Activated naive CD8-positive, alpha-beta T cell treated with anti-CD3 and anti-CD28 coated beads, Interleukin-2, amount 50 U/mL, for 24 hours (primary cell): ENCODE measurements at places on chromosomes 13 and 19.
A peak's percentile ranks its signal among the peaks of the same experiment; 100 is the strongest.

- no peak for DNase-seq
Measured at GRCh38 chr19:5457709-5458108, 2.5 kb downstream of the ZNRF4 start.

- DNase-seq, result no peak
Measured at GRCh38 chr13:41513600-41513999, 56.2 kb downstream of the RGCC start.

GRCh38 chr13:45398877-45399276 lies 19.3 kb downstream of the SLC25A30 start:
- DNase-seq, result peak; percentile 18

DNA sequence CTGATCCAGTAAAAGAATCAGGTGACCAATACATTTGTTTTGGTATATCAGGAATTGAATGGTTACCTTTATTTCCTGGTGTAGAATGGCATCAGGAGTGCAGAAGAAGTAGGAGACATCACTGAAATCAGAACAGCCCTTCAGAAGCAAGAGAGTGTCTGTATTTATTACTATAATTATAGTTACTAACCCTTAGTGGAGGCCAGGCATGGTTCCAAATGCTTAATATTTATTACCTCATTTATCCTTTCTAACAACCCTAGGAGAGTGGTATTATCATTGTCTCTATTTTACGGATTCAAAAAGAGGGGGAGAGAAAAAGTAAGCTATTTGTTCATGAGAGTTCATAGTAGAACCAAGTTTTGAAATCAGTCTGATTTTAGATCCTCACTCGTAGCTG lies 1292.9 kb downstream of the PCDH9 start:
- DNase-seq, result no peak

DNA sequence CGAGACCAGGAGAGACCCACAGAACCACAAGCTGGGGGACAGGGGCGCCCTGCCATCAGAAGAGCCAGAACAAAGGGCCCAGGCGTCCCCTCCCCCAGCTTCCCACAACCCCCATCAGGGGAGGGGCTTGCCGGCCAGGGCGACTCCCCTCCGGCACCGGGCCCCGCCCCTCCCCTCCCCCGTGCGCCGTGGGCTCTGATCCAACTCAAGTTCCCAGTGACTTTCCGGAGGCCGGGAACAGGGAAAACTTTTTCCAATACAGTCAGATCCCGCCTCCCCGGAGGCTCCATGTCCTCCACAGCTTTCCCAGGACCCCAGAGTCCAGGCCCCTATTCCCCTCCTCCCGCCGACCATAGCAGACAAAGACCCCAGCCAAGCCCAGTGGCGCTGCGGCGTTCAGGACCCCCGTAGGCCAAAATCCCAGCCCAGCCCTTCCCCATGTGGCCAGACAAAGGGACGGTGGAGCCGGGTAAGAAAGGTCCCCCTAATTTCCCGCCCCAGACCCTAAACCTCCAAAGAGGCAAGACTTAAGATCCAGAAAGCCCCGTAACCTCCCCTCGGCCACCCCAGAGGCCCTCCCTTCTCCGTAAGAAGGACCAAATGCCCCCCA lies 673 bp downstream of the TEAD2 start:
- DNase-seq, result peak; percentile 25

DNA sequence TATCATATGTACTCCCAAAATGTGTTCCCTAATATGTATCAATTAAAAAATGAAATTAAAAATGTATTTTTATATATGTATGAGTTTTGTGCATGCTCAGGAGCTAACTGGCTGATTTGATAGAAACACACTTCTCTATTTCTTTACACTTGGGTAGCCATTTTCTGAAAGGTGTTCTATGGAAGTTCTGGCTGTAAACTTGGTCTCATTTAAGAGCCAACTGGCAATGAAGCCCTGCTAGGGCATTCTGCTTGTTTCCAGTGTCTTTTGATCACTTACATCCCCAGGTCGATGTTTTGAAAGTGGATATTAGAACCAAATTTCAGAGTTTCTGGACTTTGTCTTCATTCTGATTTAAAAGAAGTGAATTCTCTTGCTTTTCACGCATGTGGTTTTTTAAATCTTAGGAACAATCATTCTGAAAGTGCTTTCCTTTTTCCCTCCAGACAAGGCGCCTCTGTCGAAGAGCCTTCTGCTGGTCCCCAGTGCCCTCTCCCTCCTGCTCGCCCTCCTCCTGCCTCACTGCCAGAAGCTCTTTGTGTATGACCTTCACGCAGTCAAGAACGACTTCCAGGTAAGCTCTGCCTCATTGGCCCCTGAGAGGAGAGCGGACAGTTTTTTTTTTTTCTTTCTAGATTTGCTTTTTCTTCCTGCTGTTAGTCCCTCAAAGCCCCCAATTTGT lies 20.1 kb downstream of the GPR18 start:
- DNase-seq, result no peak

DNA sequence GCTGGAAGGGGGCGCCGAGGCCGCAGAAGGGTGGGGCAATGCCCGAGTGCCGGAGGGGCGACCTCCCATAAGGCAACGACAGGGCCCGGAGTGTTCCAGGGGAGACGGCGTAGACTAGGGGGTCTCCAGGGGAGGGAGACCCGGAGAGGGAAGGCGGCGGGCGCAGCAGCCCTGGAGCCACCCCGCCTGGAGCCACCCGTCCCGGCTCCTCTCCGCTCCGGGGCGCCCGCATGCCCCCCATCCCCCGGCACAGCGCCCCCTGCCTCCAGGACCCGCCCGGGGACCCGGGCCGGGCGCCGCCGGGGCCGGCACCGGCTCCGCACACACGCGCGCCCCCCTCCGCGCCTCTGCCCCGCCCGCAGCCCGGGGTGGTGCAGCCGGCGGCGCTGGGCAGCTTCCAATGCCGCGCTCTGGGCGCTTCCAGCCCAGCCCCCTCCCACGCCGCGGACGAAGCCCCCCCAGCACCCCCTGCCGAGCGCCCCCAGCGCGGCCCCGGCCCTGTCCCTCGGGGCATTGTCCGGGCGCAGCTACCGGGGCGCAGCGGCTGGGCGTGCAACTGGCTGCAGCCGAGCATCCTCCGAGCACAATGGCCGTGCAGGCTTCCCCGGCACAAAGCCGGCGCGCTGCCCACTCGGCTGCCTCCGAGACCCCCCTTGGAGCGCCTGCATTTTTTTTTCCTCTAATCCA lies 519 bp downstream of the PTPRS start:
- no peak for DNase-seq

DNA sequence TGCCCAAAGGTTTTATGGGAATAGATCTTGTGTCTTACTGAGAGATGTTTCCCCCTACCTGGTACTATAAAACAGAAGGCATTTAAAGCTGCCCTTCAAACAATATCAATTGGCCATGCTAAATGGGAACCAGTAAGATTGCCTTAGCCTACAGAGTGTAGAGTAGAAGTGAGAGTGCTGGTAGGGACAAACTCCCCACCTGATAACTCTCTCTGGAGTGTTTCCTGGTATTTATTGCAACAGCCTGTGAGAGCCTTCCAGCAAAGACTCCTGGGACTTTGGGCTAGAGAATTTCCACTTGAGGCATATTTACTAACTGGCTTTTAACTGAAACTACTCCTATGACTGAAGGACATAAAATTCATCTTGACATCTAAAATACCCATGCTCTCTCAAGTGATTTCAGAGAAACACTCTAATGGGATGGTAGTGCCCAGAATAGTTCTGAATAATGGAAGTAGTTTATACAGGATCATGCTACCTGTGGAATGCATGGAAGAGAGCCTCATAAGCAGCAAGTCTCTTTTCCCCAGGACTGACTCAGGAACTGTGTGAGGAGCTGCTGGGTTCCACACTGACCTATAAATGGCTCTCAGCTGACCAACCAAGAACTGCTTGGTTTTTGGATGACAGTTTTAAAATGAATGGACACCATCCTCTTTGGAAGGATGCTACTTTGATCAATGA lies 132.7 kb upstream of the SLITRK5 start:
- no peak for DNase-seq

DNA sequence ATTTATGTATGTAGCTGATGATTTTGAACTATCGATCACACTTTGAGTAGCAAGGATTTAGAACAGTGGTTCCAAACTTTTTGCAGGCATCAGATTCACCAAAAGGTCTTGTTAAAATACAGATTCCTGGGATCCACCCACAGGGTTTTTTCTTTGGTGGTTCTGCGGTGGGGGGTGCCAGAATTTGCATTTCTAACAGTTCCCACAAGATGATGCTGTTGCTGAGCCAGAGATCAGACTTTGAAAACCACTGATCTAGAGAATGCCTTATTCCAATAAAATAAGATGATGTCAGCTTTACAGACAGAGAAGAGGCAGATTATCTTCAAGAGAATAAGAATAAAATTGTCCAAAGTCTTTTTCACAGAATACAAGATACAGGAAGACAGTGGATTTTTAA lies 80.9 kb upstream of the SHISA2 start:
- DNase-seq, result no peak

DNA sequence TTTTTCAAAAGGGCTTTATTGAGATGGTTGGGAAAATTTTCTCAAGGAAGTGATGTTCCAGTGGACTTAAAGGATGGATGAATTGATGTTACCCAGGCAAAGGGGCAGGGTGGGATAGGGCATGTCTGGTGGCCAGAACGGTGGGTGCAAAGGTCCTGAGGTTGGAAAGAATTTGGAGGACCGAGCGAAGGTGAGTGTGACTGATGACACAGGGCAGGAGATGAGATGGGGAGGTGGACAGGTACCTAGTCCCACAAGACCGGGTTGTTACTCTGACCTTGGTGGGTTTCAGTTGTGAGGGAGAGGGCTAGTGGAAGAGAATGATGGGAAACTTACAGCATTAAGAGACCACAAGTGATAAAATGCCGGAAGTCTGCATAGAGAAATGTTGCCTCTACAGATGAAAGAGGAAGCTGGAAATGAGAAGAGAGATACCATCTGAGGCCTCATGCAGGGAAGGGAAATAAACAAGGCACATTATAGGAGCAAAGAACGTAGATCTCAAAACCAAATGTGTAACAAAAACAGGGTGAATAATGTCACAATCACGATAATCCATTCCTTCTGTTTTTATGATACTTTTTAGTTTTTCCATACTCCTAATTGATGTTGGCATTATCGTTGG lies 4.5 kb downstream of the ADGRE1 start:
- no peak for DNase-seq

DNA sequence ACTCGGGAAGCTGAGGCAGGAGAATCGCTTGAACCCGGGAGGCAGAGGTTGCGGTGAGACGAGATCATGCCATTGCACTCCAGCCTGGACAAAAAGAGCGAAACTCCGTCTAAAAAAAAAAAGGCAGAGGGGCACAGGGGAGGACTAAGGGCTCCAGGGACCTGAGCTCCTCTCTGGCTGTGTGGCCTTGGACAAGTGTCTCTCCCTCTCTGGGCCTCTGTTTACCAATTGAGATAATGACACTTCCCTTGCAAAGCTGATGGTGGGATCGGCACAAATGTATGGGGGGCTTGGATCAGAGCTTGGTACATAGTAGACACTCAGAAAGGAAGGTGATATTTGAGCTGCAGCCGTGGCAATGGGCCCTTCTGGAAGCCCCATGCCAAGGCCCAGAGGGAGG lies 11.4 kb upstream of the SPACA4 start:
- no peak for DNase-seq

GRCh38 chr13:114116734-114117133 lies 15.7 kb downstream of the RASA3 start:
- DNase-seq, result no peak

DNA sequence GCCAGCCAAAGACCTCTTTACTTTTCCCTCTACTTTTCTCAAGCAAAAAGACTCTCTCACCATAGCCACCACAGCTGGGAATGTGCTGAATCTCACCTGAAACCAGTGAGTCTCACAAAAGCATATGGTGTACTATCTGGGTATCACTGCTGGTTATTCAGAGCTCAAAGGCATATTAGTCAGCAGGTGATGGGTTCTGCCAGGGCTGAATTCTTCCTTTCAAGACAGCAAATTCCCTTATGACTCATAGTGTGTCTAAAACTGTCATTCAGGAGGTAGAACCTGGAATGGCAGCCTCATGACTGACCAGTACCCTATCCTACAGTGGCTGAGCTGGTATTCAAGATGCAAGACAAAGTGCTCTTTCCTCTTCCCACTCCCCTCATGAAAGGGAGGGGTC lies 2859.1 kb downstream of the PCDH9 start:
- DNase-seq, result no peak

DNA sequence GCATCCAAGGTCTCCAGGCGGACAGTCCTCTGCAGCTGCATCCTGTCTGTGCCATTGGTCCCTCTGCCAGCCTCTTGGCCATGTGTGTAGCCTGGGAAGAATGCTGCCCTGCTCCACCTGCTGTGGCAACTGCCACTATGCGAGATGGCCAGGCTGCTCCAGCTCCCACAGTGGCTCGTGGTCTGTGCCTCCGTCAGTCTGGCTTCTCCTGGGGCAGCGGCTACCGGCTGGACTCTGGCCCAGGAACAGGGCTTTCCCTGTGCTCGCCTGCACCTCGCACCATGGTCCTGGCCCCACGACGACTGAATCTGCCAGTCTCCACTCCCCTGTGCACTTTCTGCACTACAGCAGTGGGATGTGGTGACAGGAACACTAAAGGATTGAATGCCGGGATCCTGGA lies 26.7 kb upstream of the FFAR2 start:
- DNase-seq, result no peak

DNA sequence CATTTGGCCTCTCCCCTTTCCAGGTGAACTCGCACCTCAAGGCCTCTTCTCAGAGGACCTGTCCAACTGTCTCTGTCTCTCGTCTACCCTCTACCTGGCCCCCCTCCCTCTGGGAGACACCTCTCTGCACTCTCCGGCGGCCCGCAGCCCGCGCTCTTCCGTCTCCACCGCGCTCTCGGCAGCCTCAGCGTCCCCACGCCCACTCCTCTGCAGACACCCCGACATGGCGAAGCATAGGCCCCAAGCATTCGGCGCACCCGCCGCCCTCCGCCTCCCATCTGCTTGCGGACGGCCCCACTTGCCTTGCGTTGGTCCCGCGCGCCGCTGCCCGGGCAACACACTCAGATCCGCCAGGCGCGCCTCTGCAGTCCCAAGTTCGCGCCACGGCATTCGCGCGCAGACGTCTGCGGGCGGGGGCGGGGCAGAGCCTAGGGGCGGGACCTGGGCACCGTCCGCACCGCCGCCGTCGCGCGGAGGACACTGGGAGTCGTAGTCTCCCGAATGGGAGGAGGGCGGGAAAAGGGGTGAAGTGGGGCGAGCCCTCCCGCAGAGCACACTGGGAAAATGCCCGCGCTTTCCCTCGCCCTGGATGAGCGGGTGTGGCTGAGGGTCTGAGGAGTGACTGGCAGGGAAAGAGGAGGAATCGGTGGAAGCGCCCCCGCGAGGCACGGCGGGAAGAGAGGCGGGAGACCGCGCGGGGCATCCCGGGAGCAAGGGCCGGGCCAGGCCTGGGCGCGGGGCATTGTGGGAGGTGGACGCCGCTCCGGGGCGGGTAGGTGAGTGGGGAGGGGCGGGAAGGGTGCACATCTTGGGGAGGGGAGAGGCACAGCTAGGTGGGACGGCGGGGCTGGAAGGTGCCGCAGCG lies at the start of the genes LIG1 and ZSWIM9:
Gene LIG1, minus strand, starts transcription at position 406 of the 865 bp plus-strand sequence. CDS start 4,778 bp downstream, outside the sequence.
Gene ZSWIM9, plus strand, starts transcription at position 742 of the 865 bp plus-strand sequence. CDS start 1,123 bp downstream, outside the sequence.
- DNase-seq, result peak; percentile 91

- peak; percentile 47 for DNase-seq
Measured at GRCh38 chr19:6260912-6261650, 18.7 kb downstream of the MLLT1 start.
